Effector memory CD8-positive, alpha-beta T cell (primary cell): ENCODE measurements at places on chromosomes 11 and 22.

DNA sequence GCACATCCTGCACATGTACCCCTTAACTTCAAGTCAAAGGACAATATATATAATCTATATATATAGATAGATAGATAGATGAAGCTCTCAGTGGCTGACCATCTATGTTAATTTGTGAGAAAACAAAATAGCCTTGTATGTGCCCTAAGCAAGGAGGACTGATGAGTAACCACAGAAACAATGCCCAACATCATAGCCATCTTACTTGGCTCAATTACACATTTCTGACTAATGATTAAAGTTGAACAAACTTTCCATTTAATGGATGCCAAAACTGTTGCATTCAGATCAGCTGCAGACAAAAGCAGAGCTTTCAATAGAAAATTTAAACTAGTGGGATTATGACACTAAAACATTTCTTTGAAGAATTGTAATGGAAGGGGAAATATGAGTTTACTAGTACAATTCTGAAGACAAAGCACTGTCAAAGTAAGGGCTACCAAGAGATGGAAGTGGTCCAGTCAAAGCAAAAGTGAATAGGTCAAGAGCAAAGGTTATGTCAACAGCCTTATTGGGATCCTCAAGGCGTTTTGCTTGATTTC, 1188.2 kb upstream of the RAG2 start:
- DNase-seq, result no peak
- H3K4me3 ChIP-seq, result no peak overlapping the region
- H3K27ac ChIP-seq, result no peak overlapping the region

- no peaks in the 10 kb centered on the region for H3K4me1 ChIP-seq
- H3K36me3 ChIP-seq, result no peaks in the 10 kb centered on the region
- DNase-seq, result no peak
These were observed 68.1 kb upstream of the LMO2 start for GRCh38 chr11:33959855-33960400.

GRCh38 chr11:76919887-76920746, 59.4 kb downstream of the ACER3 start:
- H3K36me3 ChIP-seq, result no peaks in the 10 kb centered on the region
- H3K27ac ChIP-seq, result peak overlapping the region; percentile 80
- peak; percentile 66 for DNase-seq
- H3K27me3 ChIP-seq, result no peaks in the 10 kb centered on the region
- H3K4me1 ChIP-seq, result peaks cover 6% of the 10 kb centered on the region

GRCh38 chr11:42473106-42473505, 838.7 kb upstream of the API5 start:
- H3K27me3 ChIP-seq, result no peaks in the 10 kb centered on the region
- H3K36me3 ChIP-seq, result no peaks in the 10 kb centered on the region
- DNase-seq, result no peak
- H3K27ac ChIP-seq, result no peak overlapping the region
- no peaks in the 10 kb centered on the region for H3K4me1 ChIP-seq
